Myometrial cell (primary cell): ENCODE measurements at places on chromosomes 7 and 10. TPM values are rescaled to one million over a fixed set of nuclear protein-coding genes. Genes with fewer than 3 reads are reported as not detected.

OPN1SW gene
- not detected in 2 replicates for total RNA-seq

JAKMIP3 gene
- 0.35 TPM in 1 of 2 replicates, not detected in the other for total RNA-seq

AGAP5 gene
- total RNA-seq: 1.6 TPM in 1 of 2 replicates, not detected in the other

RBM33 gene
- total RNA-seq: 6.1 and 13.8 TPM in 2 replicates

ZNF365 gene
- 1.2 and 2.7 TPM in 2 replicates for total RNA-seq

SPDYE6 gene
- total RNA-seq: not detected in 2 replicates

ITIH2 gene
- not detected in 2 replicates for total RNA-seq

SMO gene
- total RNA-seq: 9.5 and 9.7 TPM in 2 replicates

EBF3 gene
- total RNA-seq: under 0.01 TPM in 1 of 2 replicates, not detected in the other

DKK1 gene
- total RNA-seq: 255 and 267 TPM in 2 replicates

NSUN6 gene
- 3.4 and 5.5 TPM in 2 replicates for total RNA-seq

TCERG1L gene
- total RNA-seq: not detected in 2 replicates

PRPS1L1 gene
- not detected in 2 replicates for total RNA-seq

CALML5 gene
- total RNA-seq: not detected in 2 replicates

RBP3 gene
- total RNA-seq: under 0.01 TPM in 1 of 2 replicates, not detected in the other

MMD2 gene
- not detected in 2 replicates for total RNA-seq

SVOPL gene
- total RNA-seq: not detected in 2 replicates

AZGP1 gene
- not detected in 2 replicates for total RNA-seq

TMEM139 gene
- not detected in 2 replicates for total RNA-seq

RPS24 gene
- 2,326 and 2,498 TPM in 2 replicates for total RNA-seq

PARG gene
- 12.7 and 17.0 TPM in 2 replicates for total RNA-seq

CRPPA gene
- 0.89 and 1.2 TPM in 2 replicates for total RNA-seq

EN2 gene
- not detected in 2 replicates for total RNA-seq

ITPRID1 gene
- not detected in 2 replicates for total RNA-seq

SPDYE2B gene
- not detected in 2 replicates for total RNA-seq

UROS gene
- 48.7 and 61.3 TPM in 2 replicates for total RNA-seq

ATOH7 gene
- not detected in 2 replicates for total RNA-seq

GPR15LG gene
- not detected in 2 replicates for total RNA-seq

PTPRN2 gene
- total RNA-seq: 0.58 and 1.1 TPM in 2 replicates

DGKI gene
- total RNA-seq: 0.86 and 0.89 TPM in 2 replicates

ZNF488 gene
- total RNA-seq: 0.29 TPM in 1 of 2 replicates, not detected in the other

C7orf33 gene
- total RNA-seq: not detected in 2 replicates

IL6 gene
- 0.53 and 9.5 TPM in 2 replicates for total RNA-seq

STEAP1B gene
- total RNA-seq: 3.2 and 4.4 TPM in 2 replicates

FAM241B gene
- total RNA-seq: 0.18 and 0.29 TPM in 2 replicates

ASB10 gene
- total RNA-seq: not detected in 2 replicates

ARPC1A gene
- 281 and 385 TPM in 2 replicates for total RNA-seq

TUBGCP2 gene
- total RNA-seq: 60.3 and 67.0 TPM in 2 replicates

ANLN gene
- 137 and 139 TPM in 2 replicates for total RNA-seq

FAM25C gene
- not detected in 2 replicates for total RNA-seq

CCDC136 gene
- total RNA-seq: 3.7 and 6.6 TPM in 2 replicates

BAIAP2L1 gene
- 0.71 and 1.2 TPM in 2 replicates for total RNA-seq

SFTPA2 gene
- total RNA-seq: not detected in 2 replicates

MACROH2A2 gene
- total RNA-seq: 11.3 and 12.4 TPM in 2 replicates

ANXA7 gene
- 159 and 183 TPM in 2 replicates for total RNA-seq

GLI3 gene
- total RNA-seq: 1.7 and 3.9 TPM in 2 replicates

KLF14 gene
- not detected in 2 replicates for total RNA-seq

LIPM gene
- total RNA-seq: not detected in 2 replicates

PSPH gene
- 134 and 148 TPM in 2 replicates for total RNA-seq

NAT16 gene
- total RNA-seq: not detected in 2 replicates

MYL10 gene
- total RNA-seq: not detected in 2 replicates

MINDY4 gene
- 8.5 and 11.2 TPM in 2 replicates for total RNA-seq

PRF1 gene
- total RNA-seq: not detected in 2 replicates

LRRC61 gene
- 1.7 and 3.9 TPM in 2 replicates for total RNA-seq

SYT15 gene
- not detected in 2 replicates for total RNA-seq

GTPBP4 gene
- 22.5 and 29.6 TPM in 2 replicates for total RNA-seq

PTF1A gene
- not detected in 2 replicates for total RNA-seq

LEP gene
- total RNA-seq: not detected in 2 replicates

CPN1 gene
- not detected in 2 replicates for total RNA-seq
